ENCODE measurements at places on chromosomes 13 and 19.
A peak's percentile ranks its signal among the peaks of the same experiment; 100 is the strongest.

DNA sequence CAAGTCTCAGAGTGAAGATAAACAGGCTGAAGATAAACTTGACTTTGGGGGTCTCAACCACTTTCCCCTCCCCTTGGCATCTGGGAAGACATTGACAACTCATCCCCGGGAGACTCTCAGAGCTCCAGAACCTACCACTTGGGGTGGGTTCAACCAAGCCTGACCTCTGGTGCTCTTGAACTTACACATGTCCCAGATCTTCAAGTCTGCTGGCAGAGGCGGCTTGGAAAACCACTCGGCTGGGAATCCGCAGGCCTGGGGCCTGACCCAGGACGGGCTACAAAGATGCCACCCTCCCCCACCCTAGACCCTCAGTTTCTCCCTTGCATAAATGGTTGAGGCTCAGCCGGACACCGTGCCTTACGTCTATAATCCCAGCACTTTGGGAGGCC is 512 bp downstream of the LRRC8E start:
- no peak for DNase-seq

DNA sequence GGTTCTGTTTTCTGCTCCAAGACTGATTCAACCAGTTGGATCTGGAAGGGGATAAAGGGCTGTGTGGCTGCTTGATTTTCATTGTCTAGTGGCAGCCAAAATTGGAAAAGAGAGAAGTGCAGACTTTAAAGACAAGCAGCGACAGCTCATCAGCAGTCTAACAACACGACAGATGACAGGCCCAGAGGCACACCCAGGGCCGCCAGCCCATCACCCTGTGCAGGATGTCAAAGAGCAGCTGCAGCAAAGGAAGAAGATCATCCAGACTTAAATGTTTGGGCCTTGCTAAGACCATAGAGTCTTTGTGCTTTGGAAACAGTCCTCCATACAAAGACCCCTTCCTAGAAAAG is 421.0 kb upstream of the KLF12 start:
- no peak for DNase-seq

GRCh38 chr19:33878030-33878544 is 81.4 kb downstream of the KCTD15 start:
- no peak for DNase-seq

GRCh38 chr19:16016226-16017137 is 59.8 kb upstream of the TPM4 start:
- DNase-seq, result no peak

- no peak for DNase-seq
These were observed 14.1 kb downstream of the THOP1 start for GRCh38 chr19:2799273-2800020.

- DNase-seq, result no peak
These were observed 1691.7 kb upstream of the PCDH20 start for GRCh38 chr13:63107179-63107943.

GRCh38 chr19:47391510-47392223 is 27.7 kb downstream of the MEIS3 start:
- DNase-seq, result peak; percentile 88

DNA sequence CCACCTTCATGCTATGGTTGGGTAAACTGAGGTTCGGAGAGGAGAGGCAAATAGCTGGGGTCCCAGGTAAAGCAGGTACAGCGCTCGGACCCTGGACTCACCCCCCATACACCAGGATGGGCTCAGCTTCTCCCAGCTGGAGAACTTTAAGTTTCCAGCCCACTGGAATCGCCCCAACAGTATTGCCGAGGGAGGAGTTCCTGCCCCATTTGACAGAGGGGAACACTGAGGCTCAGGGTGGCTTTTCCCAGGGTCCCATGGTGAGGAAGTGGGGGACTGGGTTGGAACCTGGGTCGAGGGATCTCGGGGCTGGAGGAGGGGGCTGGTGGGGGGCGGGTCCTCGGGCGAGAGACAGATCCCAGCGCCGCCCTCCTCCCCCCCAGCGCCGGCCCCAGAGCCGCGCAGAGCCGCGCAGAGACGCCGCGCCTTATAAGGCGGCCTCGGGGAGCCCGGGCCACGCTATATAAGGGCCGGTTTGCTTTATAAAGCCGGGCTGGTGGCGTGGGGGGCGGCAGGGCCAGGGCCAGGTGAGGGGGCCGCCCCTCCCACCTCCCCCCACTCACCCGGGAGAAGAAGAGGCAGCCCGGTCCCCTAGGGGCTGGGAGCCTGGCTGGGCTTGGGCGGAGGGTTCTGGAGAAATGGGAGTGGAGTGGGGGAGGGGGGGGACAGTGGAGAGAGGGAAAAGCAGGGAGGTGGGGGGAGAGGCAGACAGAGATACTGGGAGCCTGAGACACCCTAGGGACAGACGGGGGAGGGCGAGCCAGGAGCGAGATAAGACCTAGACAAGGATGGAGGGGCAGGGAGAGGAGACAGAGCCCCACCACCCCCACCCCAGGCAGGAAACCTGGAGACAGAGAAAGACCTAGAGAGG is 1.1 kb downstream of the CNN1 start:
- no peak for DNase-seq

DNA sequence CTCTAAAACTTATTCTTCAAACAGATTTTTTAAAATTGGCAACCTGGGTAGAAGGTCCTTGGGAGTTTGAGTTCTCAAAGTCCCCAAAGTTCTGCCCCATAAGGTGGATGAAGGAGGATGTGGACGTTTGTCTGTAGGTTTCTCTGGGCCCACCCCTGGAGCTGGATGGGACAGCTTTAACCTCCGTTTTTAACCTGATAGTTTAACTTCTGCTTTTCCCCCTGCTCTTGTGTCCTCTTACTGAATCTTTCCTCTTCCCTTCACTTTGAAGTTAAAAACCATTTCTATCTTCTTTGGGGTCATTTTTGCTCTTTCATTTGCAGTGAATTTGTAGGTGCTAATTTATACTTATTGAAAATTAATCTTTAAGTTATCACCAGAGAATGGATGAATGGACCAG is 79.1 kb downstream of the ESD start:
- no peak for DNase-seq

GRCh38 chr19:48510421-48511268 is 990 bp downstream of the LMTK3 start:
- DNase-seq, result peak; percentile 85

- DNase-seq, result no peak
These were observed 4.9 kb downstream of the TFDP1 start for GRCh38 chr13:113589251-113589960.

GRCh38 chr13:91745967-91746366 is 347.5 kb downstream of the GPC5 start:
- no peak for DNase-seq

GRCh38 chr19:3407556-3408516 is 41.5 kb downstream of the NFIC start:
- DNase-seq, result no peak

Data from stimulated activated CD4-positive, alpha-beta T cell treated with anti-CD3 and anti-CD28 coated beads, Interleukin-15, amount 100 ng/mL, for 24 hours (primary cell).